ENCODE measurements at places on chromosomes 5 and 9. TPM values are rescaled to one million over a fixed set of nuclear protein-coding genes. Genes with fewer than 3 reads are reported as not detected.
A peak's percentile ranks its signal among the peaks of the same experiment; 100 is the strongest.

Gene ZBTB34
- 17.6 TPM for total RNA-seq

Gene PURA
- total RNA-seq, result 18.3 TPM

Gene AQP7
- 8.4 TPM for total RNA-seq

Gene MOB3B
- total RNA-seq, result 4.2 TPM

Gene SFXN1
- total RNA-seq, result 38.5 TPM

Gene GABRA1
- total RNA-seq, result not detected

DNA sequence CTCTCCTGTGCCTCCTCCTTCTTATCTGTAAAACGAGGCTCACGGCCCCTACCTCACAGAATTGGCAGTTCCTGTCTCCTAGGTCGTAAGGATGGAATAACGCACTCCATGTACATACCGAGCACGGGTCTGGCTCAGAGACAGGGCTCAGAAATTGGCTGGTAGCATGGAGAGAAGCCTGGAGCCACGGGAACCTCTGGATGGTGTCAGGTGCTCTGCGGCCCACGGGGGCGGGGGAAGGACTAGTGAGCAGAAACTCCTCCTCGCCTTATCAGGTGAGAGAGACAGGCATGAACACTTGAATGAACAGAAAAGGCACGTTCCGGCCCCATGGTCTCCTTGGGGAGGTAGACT lies 15.4 kb upstream of the C5orf47 start:
- no peak for DNase-seq

DNA sequence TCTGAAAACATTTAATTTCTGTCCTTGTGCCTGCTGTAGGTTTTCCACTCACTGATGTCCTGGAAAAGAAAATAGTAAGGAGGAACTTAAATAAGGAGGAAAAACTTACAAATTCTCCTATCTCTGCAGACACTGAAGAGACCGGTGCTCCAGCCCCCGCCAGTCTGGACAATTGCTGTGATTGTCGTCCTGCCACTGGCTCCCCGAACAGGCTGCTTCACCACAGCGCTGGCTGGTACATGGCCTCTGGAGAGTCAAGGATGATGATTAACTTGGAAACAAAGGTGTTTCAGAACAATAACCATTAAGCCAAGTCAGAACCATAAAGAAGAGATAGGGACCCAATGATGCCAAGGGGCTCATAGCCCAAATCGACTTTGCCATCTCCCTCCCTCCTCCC lies 7.3 kb downstream of the PLAC8L1 start:
- DNase-seq, result no peak

DNA sequence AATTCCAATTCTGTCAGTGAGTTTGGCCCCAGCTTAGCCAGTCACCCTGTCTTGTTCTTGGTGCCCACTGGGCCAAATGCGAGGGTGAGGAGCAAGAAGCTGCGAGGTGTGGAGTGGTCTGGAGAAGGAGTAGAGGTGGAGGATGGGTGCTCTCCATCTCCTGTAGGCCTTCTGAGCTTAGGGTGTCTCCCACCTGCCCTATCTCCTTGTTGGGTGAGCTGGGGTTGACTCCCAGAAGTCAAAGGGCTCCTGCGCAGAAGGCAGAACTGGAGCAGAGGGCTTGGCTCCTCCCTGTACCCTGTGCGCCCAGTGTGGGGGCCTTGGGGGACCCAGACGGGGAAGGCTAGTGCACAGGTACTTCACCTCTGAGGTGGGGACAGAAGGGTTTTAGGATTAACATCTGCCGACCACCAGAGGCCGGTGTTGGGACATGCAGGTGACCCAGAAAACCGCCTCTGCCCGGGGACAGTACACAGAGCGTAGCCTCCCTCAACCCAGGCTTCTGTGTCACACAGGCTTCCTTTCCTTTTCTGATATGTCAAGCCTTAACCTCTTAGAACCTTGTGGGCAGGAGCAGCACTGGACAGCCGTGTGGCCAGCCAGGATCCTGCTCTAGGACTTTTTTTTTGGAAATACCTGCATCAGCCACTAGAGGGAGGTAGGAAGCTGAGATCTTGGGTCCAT lies 16.9 kb downstream of the IL5 start:
- DNase-seq, result peak; percentile 80

- DNase-seq, result peak; percentile 73
Observed at GRCh38 chr5:73625944-73626811, at the start of gene ARHGEF28. TSS of gene ARHGEF28 (plus strand) at chr5:73626196. CDS start at chr5:73684852, 58,656 bp downstream.

DNA sequence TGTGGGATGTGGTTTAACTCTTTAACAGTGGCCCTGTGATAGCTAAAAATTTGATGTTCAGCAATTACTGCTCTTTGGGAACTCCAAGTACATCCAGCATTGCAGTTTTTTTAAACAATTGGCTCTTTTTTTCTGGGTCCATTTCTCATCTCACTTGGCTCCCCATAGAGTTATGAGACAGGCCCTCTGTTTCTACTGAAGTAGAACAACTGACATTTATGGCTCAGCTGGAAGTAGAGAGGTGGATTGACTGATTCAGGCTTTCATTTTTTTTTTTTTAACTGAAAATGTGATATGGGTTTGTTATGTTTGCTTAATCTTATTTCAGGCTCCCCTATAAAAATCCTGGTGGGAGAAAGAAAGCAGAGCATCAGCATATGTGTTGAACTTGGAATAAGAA lies 96.6 kb upstream of the CD180 start:
- DNase-seq, result no peak

DNA sequence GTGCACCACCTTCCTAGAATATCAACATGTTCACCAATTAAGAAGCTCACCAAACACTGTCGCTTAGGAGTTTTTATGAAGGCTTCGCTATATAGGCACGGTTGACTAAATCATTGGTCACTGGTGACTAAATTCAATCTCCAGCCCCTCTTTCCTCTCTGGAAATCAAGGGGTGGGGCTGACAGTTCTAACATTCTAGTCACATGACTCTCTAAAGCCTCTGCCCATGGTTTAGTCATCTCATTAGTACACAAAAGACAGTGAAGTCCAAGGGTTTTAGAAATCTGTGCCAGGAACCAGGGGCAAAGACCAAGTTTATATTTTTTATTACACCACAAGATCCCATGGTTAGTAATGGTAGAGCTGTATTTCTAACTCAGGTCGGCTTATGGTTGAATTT lies 243.2 kb downstream of the ELAVL2 start:
- DNase-seq, result no peak

DNA sequence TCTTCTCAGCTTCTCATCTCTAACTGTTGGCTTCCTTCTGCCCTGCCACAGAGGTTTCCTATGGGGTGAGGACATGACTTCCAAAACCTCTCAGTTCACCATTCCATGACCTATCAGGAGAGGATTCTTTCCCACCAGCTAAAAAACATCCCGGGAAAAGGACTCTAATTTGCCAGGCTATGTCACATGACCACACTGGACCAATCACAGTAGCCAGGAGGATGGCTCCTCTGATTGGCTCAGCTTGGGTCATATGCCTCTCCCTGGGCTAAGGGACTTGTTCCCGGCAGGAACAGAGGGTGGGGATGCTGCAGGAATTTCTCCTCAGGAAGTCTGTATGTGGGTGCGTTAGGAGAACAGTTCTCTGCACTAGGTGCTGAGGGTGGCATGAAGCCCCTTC lies 40.3 kb upstream of the XPA start:
- no peak for DNase-seq
